ENCODE measurements at places on chromosomes 1 and 21.

DNA sequence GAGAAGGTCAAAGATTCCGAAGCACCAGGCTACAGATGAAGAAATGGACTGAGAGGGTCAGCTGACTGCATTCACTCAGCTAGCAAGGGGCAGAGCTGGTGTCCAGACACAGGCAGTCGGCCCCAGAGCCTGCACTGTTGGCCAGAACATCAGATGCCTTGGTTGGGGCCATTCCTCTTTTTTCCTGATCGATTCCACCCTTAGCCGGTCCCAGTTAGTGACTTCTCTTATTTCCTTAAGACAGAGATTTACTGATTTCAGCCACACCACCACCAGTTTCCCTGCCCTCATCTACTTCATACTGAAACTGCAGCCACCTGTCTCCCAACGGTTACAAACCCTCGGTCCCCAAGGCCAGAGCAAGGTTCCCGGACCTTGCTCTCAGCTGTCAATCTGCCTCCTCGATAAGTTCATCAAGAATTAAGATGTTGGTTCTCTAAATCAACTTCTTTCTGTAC is 11.5 kb downstream of the CD58 start:
- H3K27ac ChIP-seq: no peak overlapping the region
- peaks cover 17% of the 10 kb centered on the region for H3K4me1 ChIP-seq
- H3K36me3 ChIP-seq: peaks cover 3% of the 10 kb centered on the region
- no peak overlapping the region for H3K4me3 ChIP-seq
- no peaks in the 10 kb centered on the region for H3K27me3 ChIP-seq

DNA sequence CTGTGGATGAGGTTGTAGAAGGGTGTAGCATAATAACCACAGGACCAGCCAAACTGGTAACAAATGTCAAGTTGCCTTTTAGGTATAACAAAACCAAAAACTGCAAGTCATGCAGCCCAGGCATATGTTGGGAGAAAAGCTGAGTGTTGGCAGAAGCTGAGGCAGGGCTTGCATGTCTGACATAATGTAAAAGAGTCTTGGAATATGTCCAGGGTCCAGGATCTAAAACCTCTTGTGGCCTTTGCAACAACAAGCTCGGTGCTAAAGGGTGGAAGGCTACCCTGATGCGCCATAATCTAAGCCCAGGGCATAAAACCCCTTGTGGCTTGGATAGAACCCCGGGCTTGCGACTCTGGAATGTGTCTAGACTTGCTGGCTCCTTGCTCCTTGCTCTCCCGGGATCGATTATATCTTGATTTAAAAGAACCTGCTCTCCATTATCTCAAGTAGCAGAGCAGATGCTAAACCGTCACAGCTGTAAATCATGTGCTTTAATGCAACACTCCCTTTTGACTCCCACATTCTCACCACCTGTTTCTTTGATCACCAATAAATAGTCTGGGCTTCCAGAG is 26.5 kb upstream of the SLC35A3 start:
- H3K36me3 ChIP-seq: no peaks in the 10 kb centered on the region
- peaks cover 11% of the 10 kb centered on the region for H3K4me1 ChIP-seq
- no peak overlapping the region for H3K4me3 ChIP-seq
- H3K27ac ChIP-seq: no peak overlapping the region
- DNase-seq: no peak
- H3K27me3 ChIP-seq: no peaks in the 10 kb centered on the region

DNA sequence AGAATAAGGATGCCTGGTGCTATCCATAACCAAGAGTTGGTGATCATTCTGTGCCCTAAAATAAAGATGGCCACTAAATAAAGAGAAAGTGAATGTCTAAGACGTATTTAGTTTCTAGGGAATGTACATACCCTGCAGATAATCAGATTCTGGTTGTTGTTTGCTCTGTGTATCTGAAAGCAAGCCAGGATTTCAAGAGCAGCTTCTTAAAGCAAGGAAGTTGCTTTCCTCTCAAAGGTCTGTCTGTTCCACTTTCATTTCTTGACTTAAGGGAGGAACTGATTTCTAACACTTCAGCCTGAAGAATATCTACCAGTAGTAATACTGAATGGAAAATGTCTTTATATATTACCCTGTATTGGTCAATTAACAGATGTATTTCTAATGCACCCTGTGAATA is 88.8 kb downstream of the KIF1B start:
- H3K4me1 ChIP-seq: no peaks in the 10 kb centered on the region
- H3K27ac ChIP-seq: no peak overlapping the region
- H3K4me3 ChIP-seq: no peak overlapping the region

GRCh38 chr1:206717674-206717989 is 32.9 kb downstream of the MAPKAPK2 start:
- H3K27me3 ChIP-seq: no peaks in the 10 kb centered on the region
- H3K27ac ChIP-seq: no peak overlapping the region
- no peak for DNase-seq
- no peaks in the 10 kb centered on the region for H3K36me3 ChIP-seq
- H3K4me3 ChIP-seq: no peak overlapping the region

DNA sequence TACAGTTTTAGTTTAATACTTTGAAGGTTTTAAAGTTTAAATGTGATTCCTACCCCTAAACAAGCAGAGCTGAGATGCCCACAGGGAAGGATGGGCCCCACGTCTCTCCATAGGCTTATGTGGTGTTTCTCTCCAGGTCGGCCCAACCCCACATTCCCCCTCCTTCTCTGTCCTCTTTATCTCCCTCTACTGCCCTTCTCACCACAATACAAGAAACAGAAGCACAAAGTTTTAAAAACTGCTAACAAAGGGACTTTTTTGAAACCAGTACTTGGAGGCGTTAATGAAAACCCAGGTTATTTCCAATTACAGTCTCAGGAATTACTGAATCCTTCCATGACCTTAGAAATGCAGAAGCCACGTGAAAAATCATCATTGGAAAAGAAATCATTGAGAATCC is 324.0 kb downstream of the NTNG1 start:
- DNase-seq: no peak
- H3K27ac ChIP-seq: no peak overlapping the region
- H3K27me3 ChIP-seq: no peaks in the 10 kb centered on the region
- no peak overlapping the region for H3K4me3 ChIP-seq

DNA sequence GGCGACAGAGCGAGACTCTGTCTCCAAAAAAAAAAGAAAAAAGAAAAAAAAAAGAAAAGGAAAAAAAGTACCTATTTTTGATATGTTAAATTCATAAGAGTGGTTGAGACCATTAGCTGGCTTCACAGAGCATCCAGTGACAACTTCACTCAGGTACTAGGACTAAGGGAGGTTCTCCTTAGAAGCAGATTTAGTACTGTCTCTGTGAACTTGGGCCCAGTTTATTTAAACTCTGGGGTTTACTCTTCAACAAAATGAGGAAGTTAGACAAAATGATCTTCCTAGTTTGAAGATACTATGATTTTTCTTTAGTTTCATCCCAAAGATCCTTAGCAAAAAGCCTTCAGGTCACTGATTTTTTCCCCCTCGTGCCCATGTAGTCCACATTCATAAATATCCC is 21.2 kb downstream of the MACO1 start:
- no peaks in the 10 kb centered on the region for H3K4me1 ChIP-seq
- no peak overlapping the region for H3K4me3 ChIP-seq
- no peak for DNase-seq
- H3K27me3 ChIP-seq: no peaks in the 10 kb centered on the region
- no peaks in the 10 kb centered on the region for H3K36me3 ChIP-seq

Data from vagina (tissue), 2 donors.